Posterior vena cava (tissue), 2 donors: ENCODE measurements at places on chromosomes 7 and 10.
A peak's percentile ranks its signal among the peaks of the same experiment; 100 is the strongest.

GRCh38 chr10:88392222-88392621 is 190.9 kb downstream of the RNLS start:
- no peak for DNase-seq

DNA sequence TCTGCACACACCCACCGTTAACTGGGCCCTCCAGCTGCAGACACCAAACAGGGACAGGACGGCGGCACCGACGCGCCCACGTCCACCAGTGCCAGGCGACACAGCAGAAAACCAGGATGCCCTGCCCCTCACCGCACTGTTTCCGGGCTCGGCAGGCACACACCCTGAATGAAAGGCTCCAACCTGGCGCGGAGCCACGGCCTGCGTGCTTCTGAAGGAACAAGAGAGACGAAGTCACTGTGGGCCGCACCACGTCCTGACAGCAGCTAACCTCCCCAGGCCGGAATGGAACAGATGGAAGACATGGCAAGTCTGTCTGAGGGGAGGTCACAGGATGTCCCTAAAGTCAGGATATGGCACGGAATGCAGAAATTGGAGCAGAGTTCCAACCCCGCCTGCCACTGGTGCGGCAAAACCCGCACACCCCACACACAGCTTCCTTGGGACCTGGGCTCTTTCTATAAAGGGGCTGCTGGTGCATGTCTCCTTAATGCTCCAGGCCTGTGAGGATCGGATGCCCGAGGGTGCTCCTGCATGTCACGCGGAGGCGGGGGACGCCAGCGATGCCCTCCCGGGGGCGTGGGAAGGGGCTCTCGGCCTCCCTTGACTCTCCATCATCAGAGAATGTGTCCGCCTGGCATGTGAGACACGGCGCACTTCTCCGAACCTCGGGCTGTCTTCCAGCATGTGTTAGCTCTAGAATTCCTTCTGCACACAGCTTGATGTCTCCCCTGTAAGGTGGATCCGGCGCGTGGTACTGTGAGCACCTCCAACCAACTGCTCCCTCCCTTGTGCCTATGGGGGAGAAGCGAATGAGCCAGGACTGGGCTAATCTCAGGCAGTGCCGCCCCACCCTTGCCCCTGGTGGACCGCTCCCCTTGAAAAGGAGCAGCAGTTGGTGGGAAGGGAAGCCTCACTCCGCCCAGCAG is 3.9 kb upstream of the GPER1 start:
- no peak for DNase-seq

DNA sequence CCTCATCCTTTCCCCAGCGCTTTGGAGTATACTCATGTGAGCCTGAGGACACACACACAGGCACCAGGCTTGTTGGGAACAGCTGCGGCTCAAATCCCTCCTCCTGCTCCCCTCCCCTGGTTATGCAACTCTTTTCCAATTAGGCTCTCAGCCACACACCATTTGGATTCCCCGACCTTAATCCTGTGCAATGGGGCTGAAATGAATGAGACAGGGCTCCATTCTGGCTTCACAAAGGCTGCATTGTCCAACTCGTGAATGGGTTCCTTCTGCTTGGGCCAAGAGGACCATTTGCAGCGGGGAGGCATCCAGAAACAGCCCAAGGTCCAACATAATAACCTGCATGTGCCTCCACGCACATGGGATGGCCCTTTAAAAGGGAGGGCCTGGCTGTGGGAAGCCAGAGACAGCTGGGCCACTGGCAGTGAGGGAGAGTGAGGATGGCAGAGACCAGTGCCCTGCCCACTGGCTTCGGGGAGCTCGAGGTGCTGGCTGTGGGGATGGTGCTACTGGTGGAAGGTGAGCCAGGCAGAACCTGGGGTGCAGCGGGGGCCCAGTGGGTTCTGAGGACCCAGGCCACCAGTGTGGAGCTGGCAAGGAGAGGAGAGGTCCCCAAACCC is at the start of gene RGR:
Gene RGR (plus strand): TSS at position 403 of the 620 bp plus-strand sequence. CDS start 38 bp downstream, at position 441.
- DNase-seq = no peak

- no peak for DNase-seq
Observed at GRCh38 chr10:48439031-48439430, 132.6 kb downstream of the MAPK8 start.

- peak; percentile 44 for DNase-seq
Observed at GRCh38 chr10:132647424-132647823, 109.8 kb downstream of the INPP5A start.

DNA sequence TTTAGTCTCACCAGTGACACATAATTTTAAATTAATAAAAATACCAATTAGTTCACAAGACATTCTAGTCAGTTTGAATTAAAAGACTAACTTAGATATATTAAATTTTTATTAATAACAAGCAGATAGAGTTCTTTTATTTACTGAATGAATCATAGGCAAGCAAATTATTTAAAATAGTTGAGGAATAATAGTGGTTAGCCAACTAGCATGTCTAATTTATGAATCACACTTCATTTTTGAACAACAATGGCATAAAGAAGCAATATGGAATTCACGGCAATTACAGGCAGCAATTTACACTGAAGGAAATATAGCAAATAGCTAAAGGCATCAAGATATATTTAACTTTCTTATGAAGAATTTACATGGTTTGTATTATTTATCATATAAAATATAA is 187.0 kb upstream of the SLC26A5 start:
- no peak for DNase-seq
